Endodermal cell (in vitro differentiated cells): ENCODE measurements at places on chromosomes 5 and 9.

DNA sequence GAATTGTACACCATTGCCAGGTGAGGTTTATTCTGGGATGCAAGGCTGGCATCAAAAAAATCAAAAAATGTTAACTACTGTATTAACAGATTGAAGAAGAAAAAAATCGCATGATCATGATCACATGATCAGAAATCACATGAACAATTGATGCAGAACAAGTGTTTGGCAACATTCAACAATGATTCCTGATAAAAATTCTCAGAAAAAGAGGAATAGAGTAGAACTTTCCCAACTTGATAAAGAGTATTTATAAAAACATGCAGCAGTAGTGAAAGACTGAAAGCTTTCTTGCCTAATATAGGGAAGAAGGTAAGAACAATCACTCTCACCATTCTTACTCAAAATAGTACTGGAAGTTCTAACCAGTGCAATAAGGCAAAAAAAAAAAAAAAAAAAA is 16.4 kb downstream of the SLCO4C1 start:
- no peak for DNase-seq

GRCh38 chr9:72627147-72627546 is 105.7 kb downstream of the TMC1 start:
- DNase-seq = no peak

DNA sequence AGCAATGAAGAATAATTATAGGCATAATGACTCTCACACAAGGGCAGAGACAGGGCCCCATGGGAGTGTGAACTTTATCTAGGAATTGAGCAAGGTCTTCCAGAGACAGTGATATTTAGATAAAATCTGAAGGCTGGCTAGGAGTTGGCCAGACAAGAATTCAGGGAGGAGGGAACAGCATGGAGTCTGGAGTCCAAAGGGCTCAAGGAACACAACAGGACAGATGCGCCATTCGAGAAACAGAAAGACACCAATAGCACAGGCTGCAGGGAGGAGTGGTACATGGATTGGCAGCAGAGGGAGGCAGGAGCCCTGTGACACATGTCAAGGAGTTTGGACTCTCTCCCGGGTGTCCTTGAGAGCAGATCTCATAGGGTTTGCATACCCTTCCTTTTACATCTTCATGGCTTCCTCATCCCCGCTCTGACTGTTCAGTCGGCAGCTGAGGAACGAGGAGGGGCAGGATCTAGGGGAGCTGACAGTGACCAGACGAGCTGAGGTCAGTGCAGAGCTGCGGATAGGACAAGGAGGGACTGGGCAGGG is 64.0 kb upstream of the XPA start:
- DNase-seq = no peak

DNA sequence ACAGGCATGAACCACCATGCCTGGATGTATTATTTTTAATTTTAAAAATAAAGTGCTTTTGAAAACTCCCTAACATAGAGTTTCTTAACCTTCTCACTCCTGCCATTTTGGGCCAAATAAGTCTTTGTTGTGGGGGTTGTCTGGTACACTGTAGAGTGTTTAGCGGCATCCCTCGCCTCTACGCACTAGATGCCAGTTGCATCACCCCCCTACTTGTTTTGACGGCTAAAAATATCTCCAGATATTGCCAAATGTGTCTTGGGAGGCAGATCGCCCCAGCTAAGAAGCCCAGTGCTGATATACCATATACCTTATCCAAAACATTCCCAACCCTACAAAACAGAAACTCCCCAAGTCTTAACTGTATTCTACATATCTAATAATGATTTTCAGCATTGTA is 54.6 kb downstream of the SCAI start:
- DNase-seq = no peak

DNA sequence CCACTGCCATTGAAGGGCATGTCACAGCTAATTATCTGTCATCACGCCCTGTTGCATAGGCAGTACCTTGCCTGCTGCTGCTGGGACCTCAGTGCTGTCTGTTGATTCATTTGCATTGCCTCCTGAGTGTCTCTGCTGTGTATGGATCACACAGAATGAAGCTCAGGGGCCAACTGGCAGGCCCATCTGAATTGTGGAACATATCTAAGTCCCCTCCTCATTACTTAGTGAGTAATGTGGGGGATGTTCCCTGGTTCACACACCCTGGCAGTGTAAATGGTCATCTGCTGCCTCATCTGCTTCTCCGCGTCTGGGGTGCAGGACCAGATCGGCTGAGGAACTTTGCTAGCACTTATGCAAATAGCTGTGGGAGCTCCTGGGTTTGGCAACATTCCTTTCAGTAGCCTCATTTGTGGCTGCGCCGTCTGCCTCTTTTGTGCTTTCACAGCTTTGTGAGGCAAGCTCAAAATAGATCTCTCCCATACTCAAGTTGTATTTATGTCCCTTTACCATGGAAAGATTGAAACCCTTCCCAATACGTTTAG is 25.4 kb downstream of the TYRP1 start:
- DNase-seq = peak; percentile 85

DNA sequence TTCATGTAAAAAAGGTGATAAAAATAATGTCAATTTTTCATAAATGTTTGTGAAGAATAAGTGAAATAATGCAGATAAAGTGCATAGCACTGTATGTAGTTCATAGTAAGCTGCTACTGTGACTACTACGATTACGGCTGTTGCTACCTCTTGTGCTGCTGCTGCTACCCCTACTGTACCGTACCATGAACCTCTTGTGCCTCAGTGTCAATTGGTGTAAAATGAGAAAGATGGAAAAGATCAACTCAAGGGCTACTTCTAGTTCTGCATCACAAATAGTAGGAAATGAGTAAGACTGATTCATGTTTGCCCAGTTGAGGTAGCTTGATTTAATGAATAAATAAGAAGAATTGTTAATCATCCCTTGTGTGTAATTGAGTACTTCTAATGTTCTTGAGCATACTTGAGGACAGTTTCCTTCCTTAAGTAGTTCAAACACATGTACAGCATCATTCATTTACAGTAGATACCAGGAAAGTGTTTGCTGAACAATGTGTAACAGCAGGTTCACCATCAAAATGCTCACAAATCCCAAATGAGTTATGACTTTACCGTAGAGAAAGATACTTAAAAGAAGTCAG is 200.0 kb upstream of the ATP10B start:
- no peak for DNase-seq

DNA sequence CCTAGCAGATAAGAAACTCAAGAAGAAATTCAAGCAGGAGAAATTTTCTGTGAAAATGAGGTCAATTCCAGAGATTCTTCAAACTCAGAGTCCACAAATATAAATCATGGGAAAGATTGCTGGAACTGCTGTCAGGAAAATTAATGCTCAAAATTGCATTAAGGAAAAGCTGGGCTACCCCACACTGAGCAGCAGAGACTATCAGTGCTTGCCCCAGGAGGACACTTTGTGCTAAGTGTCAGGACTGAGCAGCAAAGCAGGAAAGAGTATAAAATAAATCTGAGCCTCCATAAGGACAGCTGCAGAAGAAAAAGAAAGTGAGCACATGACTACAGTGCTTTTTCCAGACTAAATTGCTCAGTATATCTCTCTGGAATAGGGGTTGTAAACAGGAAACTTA is 81.6 kb downstream of the RGS7BP start:
- DNase-seq = no peak

- no peak for DNase-seq
Measured at GRCh38 chr5:11514705-11515432, 389.4 kb downstream of the CTNND2 start.

- no peak for DNase-seq
Measured at GRCh38 chr5:16564248-16564867, 52.4 kb downstream of the RETREG1 start.

GRCh38 chr9:129934041-129934591 is 98.9 kb downstream of the USP20 start:
- no peak for DNase-seq

GRCh38 chr9:125747765-125748445 is 732 bp downstream of the PBX3 start:
- peak; percentile 75 for DNase-seq

- no peak for DNase-seq
Measured at GRCh38 chr9:7984692-7985091, 185.1 kb upstream of the DMAC1 start.

GRCh38 chr9:120922404-120923195 is 4.0 kb downstream of the TRAF1 start:
- no peak for DNase-seq
